ENCODE measurements at places on chromosomes 1 and 21.

DNA sequence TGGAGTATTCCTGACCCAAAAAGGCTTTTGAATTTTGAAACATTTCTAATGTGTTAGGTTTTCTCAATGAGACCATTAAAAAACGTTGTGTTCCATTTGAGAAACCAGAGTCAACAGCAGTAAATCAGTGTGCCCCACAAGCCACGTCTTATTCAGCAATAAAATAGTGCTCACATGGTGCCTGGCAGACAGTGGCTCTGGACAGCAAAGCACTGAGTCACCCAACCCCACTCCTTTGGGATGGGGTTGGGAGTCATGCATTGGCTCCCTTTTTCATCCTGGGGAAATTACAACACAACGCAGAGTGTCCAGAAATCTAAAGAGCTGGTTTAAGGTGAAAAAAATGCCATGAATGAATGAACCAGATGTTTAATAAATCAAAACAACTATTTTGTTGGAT is 46.5 kb downstream of the KCNJ15 start:
- no peak for DNase-seq

GRCh38 chr1:223730479-223731132 is 18.3 kb downstream of the CAPN2 start:
- DNase-seq = no peak

DNA sequence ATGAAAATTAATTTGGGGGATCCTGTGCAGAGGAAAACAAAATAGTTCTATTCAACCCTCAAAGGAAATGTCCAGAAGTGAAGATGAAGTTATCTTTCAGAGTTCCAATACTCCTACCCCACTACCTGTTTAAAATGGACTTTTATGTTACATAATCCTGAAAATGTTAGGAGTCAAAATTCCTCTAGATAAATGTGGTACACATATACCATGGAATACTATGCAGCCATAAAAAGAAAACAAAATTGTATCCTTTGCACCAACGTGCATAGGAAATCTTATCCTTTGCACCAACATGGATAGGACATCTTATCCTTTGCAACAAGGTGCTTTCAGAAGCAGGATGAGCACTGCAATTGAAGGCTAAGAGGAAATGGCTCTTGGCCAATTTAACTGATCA is 245.2 kb downstream of the LTN1 start:
- no peak for DNase-seq

DNA sequence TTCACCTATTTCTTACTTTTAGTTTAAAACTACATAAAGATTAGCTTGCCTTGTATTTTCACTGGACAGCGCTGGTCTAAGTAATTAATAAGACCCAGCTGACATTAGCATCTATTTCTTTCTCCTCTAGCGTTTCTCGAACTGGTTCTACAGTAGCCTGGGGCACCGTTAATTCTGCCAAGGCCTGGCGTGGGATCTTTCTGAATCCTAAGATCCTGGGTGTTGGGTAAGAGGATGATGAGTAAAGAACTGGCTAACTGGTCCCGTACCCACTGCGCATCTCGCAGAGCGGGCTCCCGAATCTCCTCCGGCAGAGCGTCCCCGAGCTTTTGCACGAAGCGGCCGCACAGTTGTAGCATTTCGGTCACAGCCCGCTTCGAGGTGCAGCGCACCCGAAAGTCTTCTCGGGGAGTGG is 309 bp downstream of the NSL1 start:
- no peak for DNase-seq

DNA sequence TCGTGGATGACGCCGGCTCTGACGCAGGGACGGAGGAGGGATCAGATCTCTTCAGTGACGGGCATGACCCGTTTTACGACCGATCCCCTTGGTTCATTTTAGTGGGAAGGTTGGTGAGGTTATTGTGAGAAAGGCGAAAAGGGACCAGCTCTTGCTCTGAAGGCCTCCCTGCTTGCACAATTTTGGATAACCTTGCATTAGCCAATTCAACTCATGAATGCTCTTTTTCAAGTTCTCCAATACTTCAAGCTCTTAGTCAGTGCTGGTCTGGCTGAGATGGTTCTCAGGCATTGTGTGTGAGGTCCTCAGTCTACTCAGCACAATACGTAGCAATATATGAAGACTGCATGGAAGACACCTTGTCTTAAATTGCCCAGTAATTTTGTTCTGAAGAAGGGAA is 72.6 kb upstream of the PGD start:
- DNase-seq = no peak

GRCh38 chr1:114169509-114169908 is 15.8 kb upstream of the SYT6 start:
- no peak for DNase-seq

- no peak for DNase-seq
These were observed 54.8 kb downstream of the CHD5 start for GRCh38 chr1:6125366-6125765.

- DNase-seq = no peak
These were observed 4.6 kb upstream of the KRTAP10-1 start for GRCh38 chr21:44544566-44544965.

DNA sequence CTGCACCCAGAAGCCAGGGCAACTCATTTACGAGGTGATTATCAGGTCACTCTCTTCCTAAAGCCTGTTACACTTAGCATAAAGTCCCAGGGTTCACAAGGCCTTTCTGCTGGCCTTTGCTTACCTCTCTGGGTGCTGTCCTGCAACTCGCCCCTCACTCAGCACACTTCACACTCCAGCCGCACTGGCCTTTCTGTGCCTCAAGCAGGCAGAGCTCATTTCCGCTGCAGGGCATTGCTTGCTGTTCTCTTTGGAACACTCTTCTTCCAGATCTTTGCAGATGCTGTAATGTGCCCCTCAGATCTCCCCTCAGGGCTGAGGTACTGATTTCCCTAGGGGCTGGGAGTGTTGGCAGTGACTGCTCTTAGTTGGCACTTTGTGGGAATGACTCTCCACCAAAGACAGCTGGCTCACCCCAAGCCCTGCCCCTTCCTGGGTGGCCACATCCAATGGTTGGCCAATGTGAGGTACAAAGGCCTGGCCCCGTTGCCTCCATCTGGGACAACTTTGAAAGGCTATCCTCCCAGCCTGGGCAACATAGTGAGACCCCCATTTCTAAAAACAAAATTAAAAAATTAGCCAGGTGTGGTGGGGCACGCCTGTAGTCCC is 50.8 kb upstream of the SSBP3 start:
- no peak for DNase-seq

GRCh38 chr1:155389826-155390225 is 69.1 kb downstream of the RUSC1 start:
- no peak for DNase-seq

- peak; percentile 95 for DNase-seq
These were observed 424.9 kb downstream of the ADGRL2 start for GRCh38 chr1:82225421-82226185.

DNA sequence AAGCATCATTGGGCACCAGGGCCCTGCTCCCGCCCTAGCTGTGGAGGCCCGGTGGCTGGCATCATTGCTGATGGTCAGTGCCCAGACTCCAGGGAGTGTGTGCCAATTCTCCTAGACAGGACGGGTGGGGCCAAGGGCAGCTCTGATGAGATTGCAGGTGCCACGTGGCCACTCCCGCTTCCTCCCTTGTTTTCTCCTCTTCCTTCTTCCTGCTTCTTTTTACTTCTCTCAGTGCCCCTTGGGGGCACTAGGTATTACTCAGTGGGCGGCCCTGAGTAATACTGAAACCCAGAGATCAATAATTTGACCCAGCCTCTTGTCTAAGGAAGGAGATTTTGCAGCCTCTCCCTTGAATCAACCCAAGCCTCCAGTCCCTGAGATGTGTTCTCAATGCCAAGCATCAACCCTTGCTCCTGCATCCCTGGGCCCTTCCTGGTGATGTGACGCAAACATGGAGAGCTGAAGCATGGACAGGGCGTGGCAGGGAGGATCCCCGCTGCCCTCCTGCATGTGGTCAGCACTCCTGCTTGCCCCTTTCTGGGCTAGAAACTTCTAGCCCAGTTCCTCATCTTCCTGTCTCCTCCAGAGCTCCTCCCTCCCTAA is 32.4 kb downstream of the CDK18 start:
- DNase-seq = no peak

DNA sequence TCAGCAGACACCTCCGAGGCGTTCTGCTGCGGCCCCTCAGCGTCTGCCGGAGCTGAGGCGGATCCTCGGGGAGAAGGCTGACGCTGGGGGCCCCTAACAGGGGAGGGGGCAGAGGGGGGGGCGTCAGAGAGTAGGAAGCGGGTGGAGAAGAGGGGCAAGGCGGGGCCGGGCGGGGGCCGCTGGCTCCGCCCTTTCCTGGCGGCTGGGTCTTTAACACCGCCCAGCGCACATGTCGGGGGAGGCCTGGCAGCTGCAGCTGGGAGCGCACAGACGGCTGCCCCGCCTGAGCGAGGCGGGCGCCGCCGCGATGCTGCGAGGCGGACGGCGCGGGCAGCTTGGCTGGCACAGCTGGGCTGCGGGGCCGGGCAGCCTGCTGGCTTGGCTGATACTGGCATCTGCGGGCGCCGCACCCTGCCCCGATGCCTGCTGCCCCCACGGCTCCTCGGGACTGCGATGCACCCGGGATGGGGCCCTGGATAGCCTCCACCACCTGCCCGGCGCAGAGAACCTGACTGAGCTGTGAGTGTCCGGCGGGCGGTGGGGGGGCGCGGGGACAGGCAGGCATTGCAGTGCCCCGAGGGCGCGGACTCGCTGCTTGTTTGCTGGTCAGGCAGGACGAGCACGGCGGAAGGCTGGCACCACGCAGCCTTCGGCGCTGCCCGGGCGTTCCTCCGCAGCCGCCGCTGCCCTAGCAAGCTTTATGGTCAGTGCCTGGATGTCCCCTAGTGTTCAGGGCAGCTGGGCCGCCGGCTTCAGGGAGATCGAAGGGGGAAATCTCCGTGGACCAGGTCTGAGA is at the start of gene NTRK1:
NTRK1 (plus strand) TSS at position 238 of the 796 bp plus-strand sequence; CDS start at position 308, 70 bp downstream.
- peak; percentile 63 for DNase-seq

DNA sequence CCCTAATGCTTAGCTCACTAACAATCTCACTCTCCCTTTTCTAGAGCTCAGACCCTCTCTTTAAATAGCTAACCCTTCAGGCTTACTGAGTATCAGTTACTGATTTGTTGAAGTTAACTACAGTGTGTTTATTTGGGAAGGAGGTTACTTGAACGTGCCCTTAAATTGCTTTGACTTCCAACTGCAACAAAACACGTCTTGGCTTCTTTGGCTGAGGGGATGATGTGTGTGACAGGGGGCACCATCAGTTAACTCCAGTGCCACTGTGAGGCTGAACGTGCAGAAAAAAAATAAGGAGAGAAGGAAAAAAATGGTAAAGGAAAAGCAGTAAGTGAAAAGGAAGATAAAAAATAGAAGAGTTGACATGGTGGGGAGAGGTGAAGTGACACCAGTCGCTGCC is 75.1 kb upstream of the NRIP1 start:
- no peak for DNase-seq

GRCh38 chr1:28580722-28581530 is 11.1 kb upstream of the RAB42 start:
- DNase-seq = peak; percentile 67

- no peak for DNase-seq
These were observed 70.8 kb downstream of the KIF26B start for GRCh38 chr1:245225322-245226202.

DNA sequence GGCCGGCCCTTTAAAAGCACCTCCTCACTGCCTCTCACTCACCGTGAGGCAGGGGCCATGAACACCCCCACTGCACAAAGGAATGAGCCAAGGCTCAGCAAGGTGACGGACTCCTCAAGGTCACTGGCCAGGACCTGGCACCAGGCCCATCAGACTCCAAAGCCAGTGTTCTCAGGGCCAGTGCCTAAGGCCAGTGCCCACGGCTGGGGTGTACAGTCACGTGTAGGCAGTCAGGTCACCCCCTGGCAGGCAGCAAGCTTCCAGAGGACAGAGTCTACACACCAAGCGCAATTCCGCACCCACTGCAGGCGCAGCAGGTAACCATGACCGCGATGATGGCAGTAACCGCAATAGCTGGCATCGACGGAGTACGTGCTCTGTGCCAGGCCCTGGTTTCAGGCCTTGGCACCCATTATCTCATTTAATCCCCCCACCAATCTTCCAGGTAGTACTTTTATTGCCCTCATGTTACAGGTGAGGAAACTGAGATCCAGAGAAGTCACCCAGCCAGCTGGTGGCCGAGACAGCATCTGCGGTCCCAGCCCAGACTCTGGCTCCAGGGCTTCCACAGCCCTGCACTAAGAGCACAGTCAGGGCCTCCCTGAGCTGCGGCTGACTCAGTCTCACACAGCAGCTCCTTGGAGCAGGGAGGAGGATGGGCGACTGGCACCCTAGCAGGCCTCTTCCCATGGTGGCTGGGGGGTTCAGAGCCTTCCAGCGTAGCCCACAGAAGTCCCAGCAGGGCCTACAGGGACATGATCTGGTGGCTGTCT is 27.0 kb downstream of the RAP1GAP start:
- DNase-seq = no peak

DNA sequence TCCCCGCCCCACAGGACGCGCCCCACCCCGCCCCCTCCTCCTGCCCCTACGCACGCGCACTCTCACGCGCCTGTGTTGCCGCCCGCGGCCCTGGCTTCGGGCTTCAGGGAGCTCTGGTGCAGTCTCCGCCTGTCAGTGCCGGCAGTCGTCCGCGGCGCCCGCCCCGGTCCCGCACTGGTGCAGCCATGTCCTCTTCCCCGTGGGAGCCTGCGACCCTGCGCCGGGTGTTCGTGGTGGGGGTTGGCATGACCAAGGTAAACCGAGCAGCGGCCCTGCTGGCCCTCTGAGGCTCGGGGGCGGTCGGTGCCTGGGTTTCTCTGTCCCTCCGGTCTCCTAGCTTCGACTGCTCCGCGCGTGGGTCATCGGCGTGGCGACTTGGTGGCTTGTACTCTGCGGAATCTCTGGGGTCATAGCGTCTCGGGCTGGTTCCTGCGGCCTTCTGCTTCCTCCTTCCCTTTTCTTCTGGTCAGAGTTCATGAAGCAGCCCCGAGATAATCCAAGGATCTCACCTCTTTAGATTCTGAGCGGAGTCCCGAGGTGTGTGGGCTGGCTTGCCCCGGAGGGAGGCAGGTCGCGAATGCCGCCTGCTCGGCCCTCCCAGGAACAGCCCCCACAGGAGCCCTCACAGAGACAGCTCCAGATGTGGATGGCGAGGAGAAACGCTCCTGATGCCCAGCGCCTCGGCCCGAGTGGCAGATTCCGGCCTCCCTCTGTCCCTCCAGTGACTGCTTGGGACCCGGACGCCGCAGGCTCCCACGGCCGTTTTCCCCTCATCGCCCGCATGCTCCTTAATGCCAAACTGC is at the start of gene SCP2:
SCP2 (plus strand) TSS at position 65 of the 803 bp plus-strand sequence; CDS start at position 186, 121 bp downstream.
- DNase-seq = peak; percentile 72

- peak; percentile 24 for DNase-seq
These were observed 29.6 kb downstream of the CXADR start for GRCh38 chr21:17542371-17543011.

- DNase-seq = no peak
These were observed 311.5 kb downstream of the DUSP10 start for GRCh38 chr1:221430152-221430960.

GRCh38 chr1:203085528-203086406 is at the start of gene MYOG:
Gene MYOG (minus strand): TSS chr1:203086012. CDS start chr1:203085961, 51 bp downstream.
- no peak for DNase-seq

- DNase-seq = no peak
These were observed 100.2 kb upstream of the COG2 start for GRCh38 chr1:230542054-230542453.

GRCh38 chr1:211734791-211735190 is 59.4 kb upstream of the NEK2 start:
- peak; percentile 78 for DNase-seq

All from NCI-H1105 (cell line).